ENCODE measurements at places on chromosomes 2 and 18. TPM values are rescaled to one million over a fixed set of nuclear protein-coding genes. Genes with fewer than 3 reads are reported as not detected.
A peak's percentile ranks its signal among the peaks of the same experiment; 100 is the strongest.

Gene SERPINB2
- total RNA-seq: not detected

Gene TBR1
- total RNA-seq: not detected

DNA sequence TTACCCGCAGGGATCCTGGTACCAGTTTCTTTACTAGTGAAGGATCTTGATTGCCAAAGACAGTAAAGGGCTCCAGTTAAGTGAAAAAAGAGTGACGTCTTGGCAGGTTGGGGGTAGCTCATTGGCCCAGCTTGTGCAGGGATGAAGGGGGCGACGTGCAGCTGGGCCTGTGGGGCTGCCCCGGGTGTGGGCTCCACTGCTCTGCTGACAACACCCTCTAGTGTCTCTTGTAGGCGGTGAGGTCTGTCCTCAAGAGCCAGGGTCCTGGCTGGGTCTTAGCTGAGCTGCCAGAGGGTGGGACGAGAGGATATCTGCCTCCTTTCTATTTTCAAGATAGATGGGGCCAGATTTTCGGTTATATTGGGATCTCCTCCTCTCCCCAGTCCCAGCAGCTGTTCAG lies 6.1 kb downstream of the ARHGEF4 start:
- DNase-seq: no peak
- no peaks in the 10 kb centered on the region for H3K4me1 ChIP-seq
- H3K27me3 ChIP-seq: peaks cover 21% of the 10 kb centered on the region
- H3K36me3 ChIP-seq: no peaks in the 10 kb centered on the region
- H3K27ac ChIP-seq: no peak overlapping the region

DNA sequence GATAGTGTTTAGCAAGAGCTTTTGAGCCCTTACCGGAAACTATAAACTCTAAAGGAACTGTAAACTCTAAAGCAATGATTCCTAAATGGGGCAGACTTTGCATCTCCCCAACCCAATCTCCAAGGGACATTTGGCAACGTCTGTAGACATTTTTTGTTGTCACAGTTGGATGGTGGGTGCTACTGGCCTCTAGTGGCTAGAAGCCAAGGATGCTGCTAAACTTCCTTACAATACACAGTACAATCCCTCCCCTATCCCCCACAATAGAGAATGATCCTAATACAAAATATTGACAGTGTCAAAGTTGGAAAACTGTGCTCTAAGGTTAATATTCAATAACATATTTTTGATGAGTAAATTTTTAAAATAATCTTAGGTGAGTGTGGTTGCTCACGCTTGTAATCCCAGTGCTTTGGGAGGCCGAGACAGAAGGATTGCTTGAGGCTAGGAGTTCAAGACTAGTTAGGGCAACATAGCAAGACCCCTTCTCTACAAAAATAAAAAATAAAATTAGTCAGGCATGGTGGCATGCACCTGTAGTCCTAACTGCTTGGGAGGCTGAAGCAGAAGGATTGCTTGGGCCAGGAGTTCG lies 66.7 kb downstream of the PTPN4 start:
- no peak overlapping the region for H3K27ac ChIP-seq
- no peak for DNase-seq
- H3K4me3 ChIP-seq: no peak overlapping the region
- H3K27me3 ChIP-seq: no peaks in the 10 kb centered on the region
- peaks cover 6% of the 10 kb centered on the region for H3K36me3 ChIP-seq
- peaks cover 9% of the 10 kb centered on the region for H3K4me1 ChIP-seq

DNA sequence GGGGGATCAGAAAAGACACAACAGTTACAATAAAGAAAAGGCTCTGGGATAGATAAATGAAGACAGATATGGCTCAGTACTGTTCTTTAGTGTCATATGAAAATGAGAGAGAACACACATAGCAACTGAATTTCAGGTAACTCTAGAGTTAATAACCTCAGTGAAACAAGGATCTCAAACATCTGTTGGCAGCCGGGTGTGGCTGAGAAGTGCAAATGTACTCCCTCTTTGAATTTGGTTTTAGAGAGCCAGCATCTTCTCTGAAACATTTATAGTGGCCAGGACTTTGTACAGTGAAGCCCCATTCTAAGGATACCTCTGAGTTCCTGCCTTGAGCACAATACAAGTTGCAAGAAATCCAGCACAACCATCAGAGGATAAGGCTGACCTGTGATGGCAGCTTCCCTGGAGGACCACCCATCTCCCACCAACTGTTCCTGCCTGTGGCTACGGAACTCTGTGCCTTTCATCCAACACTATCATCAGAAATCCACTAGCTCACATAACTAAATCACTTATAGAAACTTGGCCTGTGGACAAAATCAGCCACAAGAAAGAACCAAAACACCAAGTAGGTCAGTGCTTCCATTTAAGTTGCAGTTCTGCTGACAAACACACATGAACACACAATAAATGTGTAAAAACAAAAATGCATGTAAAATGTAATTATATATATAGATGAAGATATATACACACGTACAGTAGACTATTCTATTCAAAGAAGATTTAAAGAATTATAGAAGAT lies 37.3 kb upstream of the PEX13 start:
- no peaks in the 10 kb centered on the region for H3K36me3 ChIP-seq
- no peaks in the 10 kb centered on the region for H3K27me3 ChIP-seq
- no peaks in the 10 kb centered on the region for H3K4me1 ChIP-seq
- H3K27ac ChIP-seq: no peak overlapping the region

GRCh38 chr18:79911344-79912270 lies 39.8 kb downstream of the SLC66A2 start:
- DNase-seq: no peak
- no peak overlapping the region for H3K4me3 ChIP-seq
- H3K27ac ChIP-seq: no peak overlapping the region
- no peaks in the 10 kb centered on the region for H3K4me1 ChIP-seq
- no peaks in the 10 kb centered on the region for H3K27me3 ChIP-seq

DNA sequence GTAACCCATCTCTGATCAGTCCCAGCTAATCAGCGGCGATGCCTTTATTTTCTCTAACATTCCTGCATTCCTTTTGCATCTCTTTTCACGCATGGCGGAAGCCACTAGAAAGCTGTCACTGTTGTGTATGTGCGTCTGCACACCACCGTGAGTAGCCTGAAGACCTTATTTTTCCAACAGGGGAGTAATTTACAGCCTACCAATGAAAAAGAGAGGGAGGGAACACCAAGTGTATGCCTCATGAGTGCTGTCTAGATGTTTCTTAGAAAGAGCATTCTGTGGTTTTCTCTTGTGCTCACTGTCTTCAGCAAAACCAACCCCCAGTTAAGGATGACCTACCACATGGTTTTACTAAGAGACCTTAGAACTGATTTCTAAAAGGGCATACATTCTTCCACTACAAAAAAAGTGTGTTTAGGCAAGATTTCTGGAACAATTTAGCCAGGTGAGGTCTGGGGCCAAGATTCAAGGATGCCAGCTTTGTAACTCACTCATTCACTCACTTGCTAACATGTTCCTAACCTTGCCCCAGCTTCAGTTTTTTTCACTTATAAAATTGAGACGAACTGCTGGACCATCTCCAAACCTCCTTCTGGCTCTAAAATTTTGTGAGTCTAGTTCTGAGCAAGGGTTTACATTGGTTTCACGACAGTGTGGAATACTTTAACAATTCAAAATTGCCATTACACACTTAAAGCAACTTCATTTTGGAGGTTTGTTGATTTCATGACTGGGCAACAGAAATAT lies 51.4 kb downstream of the BCL2 start:
- H3K4me1 ChIP-seq: peaks cover 7% of the 10 kb centered on the region
- no peak for DNase-seq
- no peak overlapping the region for H3K4me3 ChIP-seq
- no peaks in the 10 kb centered on the region for H3K36me3 ChIP-seq
- H3K27ac ChIP-seq: no peak overlapping the region
- H3K27me3 ChIP-seq: no peaks in the 10 kb centered on the region

Gene UGT1A5
- total RNA-seq: not detected

GRCh38 chr2:113812204-113812603 lies 55.8 kb upstream of the SLC35F5 start:
- no peaks in the 10 kb centered on the region for H3K4me1 ChIP-seq
- H3K4me3 ChIP-seq: no peak overlapping the region
- H3K27me3 ChIP-seq: no peaks in the 10 kb centered on the region
- no peak overlapping the region for H3K27ac ChIP-seq

GRCh38 chr2:127614246-127614645 lies 31.7 kb upstream of the GPR17 start:
- no peaks in the 10 kb centered on the region for H3K27me3 ChIP-seq
- no peak overlapping the region for H3K4me3 ChIP-seq
- no peak for DNase-seq
- no peaks in the 10 kb centered on the region for H3K36me3 ChIP-seq
- H3K27ac ChIP-seq: no peak overlapping the region
- no peaks in the 10 kb centered on the region for H3K4me1 ChIP-seq

Gene TEX44
- total RNA-seq: not detected

Gene ADGRF3
- total RNA-seq: not detected

- no peaks in the 10 kb centered on the region for H3K4me1 ChIP-seq
- no peaks in the 10 kb centered on the region for H3K27me3 ChIP-seq
- H3K4me3 ChIP-seq: no peak overlapping the region
- H3K36me3 ChIP-seq: no peaks in the 10 kb centered on the region
Observed at GRCh38 chr2:136107051-136108033, 10.6 kb downstream of the CXCR4 start.

- H3K36me3 ChIP-seq: peaks cover 4% of the 10 kb centered on the region
- peaks cover 59% of the 10 kb centered on the region for H3K4me1 ChIP-seq
- H3K27ac ChIP-seq: peak overlapping the region; percentile 45
- H3K4me3 ChIP-seq: no peak overlapping the region
- DNase-seq: peak; percentile 74
- no peaks in the 10 kb centered on the region for H3K27me3 ChIP-seq
Observed at GRCh38 chr18:79405781-79406575, 10.2 kb downstream of the NFATC1 start.

- DNase-seq: no peak
- H3K4me1 ChIP-seq: peaks cover 7% of the 10 kb centered on the region
- H3K27ac ChIP-seq: no peak overlapping the region
Observed at GRCh38 chr2:70994009-70994698, 519 bp downstream of the TEX261 start.

Gene TCF7L1
- total RNA-seq: 7.4 TPM

DNA sequence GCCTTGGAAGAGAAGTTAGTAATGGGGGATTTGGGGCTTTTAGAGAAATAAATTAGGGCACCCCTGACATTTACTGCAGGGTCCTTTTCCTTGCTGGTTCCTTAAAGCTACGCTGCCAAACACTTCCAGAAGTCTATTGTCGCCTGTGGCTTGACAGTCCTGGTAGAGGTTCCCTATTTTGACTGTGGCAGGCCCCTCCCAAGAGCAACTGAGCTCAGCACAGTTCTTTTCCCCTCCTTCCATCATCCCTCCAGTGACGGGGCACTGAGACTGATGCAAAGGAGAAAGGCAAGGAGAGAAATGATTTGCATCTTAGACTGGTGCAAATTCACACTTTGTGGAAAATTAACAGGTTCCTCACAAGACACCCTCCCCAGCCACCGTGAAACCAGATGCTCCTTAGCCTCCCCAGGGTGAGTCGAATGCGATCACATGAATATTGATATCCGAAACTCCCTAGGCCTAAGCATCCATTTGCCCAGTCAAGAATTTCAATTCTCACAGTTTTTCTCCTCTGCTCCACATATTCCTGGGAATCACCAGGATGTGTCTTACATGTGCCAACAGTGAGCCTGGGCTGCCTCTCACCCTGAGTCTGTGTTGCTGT lies 45.4 kb downstream of the RABL2A start:
- no peak overlapping the region for H3K27ac ChIP-seq
- H3K4me1 ChIP-seq: peaks cover 24% of the 10 kb centered on the region
- H3K4me3 ChIP-seq: no peak overlapping the region
- no peak for DNase-seq
- H3K36me3 ChIP-seq: no peaks in the 10 kb centered on the region
- H3K27me3 ChIP-seq: no peaks in the 10 kb centered on the region

- no peaks in the 10 kb centered on the region for H3K4me1 ChIP-seq
- no peaks in the 10 kb centered on the region for H3K27me3 ChIP-seq
- no peak overlapping the region for H3K4me3 ChIP-seq
- H3K27ac ChIP-seq: no peak overlapping the region
- H3K36me3 ChIP-seq: no peaks in the 10 kb centered on the region
- DNase-seq: no peak
Observed at GRCh38 chr18:11020877-11021414, 128.4 kb downstream of the PIEZO2 start.

Gene AQP12B
- total RNA-seq: not detected

DNA sequence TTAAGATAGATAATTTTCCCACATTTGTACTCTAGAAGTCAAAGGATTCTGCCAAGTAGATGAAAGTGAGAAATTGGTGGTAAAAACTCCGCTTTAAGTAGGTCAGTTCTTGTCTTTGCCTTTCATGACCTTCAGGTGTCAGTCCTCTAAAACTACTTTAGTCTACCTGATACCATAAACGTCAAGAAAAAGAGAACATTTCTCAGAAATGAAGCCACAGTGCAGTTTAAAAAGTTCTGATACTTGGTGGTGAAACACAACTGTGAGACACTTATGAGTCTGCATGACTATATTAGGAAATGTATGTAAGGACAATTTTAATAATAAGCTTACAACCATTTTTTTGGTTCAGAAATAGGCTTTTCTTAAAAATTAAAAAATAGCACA lies 583.3 kb downstream of the SATB2 start:
- no peak overlapping the region for H3K27ac ChIP-seq
- DNase-seq: no peak

Gene MYOM1
- 952 TPM for total RNA-seq

DNA sequence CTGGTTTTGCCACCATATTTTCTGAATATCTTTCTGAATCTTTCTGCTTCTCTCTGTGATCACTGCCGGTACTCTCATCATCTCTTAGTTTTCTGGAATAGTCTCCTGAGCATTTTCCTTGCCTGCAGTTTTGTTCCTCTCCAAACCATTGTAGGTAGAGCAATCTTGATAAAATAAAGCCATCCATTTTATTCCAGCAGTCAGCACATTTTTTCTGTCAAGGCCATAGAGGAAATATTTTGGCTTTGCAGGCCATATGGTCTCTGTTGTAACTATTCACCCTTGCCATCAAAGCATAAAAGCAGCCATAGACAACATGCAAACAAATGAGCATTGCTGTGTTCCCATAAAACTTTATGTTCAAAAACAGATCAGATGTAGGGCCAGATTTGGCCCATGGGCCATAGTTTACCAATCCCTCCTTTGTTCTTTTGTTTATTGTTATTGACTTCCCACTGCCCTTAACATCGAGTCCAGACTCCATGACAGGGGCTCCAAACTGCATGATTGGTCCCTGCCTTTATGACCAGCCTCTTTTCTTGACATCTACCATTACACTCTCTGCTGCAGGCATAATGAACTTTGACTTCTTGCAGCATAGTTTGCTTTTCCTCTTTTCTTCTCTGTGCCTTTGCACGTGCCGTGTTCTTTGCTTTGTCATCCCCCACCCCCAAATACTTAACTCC lies 29.8 kb downstream of the TMEM87B start:
- no peak for DNase-seq
- H3K27me3 ChIP-seq: no peaks in the 10 kb centered on the region
- no peak overlapping the region for H3K4me3 ChIP-seq

GRCh38 chr2:232325324-232326273 lies 53.0 kb upstream of the ALPP start:
- DNase-seq: peak; percentile 77
- H3K36me3 ChIP-seq: no peaks in the 10 kb centered on the region
- H3K27ac ChIP-seq: no peak overlapping the region

GRCh38 chr2:65465124-65465523 lies 32.7 kb upstream of the SPRED2 start:
- no peak for DNase-seq
- no peak overlapping the region for H3K27ac ChIP-seq
- no peaks in the 10 kb centered on the region for H3K36me3 ChIP-seq
- no peak overlapping the region for H3K4me3 ChIP-seq
- no peaks in the 10 kb centered on the region for H3K27me3 ChIP-seq
